Pancreas (tissue), 10 donors: ENCODE measurements at places on chromosomes 16 and 17.

DNA sequence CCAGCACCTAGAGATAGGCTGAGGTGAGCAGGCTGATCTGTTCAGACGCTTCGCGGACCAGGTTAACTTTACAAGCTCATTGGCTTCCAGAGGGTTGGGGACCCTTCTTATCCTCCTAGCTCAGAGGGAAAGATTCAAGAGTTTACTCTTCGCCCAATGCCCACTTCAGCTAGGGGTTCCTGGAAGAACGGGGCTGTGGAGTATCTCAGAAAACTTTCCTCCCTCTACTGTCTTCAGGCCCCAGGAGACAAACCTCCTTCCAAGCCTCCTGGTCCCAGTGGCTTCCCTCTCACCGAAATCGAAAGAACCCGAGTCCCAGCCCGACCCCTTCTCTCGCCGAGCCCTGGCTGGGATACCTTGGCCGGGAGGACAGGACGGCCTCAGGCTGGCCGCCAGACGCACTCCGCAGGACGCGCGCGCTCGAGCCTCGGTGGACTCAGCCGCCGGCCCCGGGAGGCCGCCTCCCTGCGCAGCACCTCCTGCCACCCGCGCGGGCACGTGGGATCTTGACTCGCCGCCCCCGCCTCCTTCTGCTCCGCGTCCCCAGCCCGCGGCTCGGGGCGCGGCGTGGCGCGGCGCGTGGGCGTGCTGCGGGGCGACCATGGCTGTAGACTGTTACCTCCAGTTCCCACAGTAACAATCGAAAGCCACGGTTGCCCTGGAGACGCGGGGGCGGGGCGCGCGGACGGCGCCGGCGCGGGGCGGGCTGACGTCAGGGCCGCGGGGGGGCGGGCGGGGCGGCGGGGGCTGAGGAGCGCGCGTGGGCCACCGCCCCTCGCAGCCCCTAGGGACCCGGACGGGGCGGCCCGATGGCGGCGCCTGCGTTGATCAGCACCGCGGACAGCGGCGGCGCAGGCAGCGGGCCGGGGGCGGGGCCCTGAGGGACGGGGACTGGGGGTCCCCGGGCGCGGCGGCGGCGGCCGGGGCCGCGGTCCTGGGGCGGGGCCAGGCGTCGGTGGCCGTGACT is 5.3 kb upstream of the HIC1 start:
- H3K4me3 ChIP-seq = peak overlapping the region; percentile 85
- no peak overlapping the region for H3K27ac ChIP-seq

DNA sequence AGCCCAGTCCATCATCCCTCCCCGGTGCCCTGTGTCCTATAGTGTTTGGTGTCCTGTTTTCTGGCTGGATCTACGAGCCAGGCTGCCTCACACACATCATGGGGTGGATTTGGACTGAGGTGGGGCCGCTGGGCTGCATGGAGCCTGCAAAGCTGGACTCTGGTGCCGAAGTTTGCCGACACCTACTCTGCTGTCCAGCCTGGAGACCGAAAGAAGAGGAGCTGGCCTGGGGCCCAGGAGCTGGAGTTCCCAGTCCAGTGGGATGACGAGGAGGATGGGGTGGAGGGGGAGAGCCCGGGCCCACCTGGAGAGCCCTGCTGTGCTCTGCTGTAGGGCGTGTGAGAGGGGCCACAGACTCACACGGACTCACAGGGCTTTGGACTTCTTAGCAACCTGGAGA is 40.3 kb upstream of the ENPP7 start:
- no peak overlapping the region for H3K27ac ChIP-seq
- no peak overlapping the region for H3K4me3 ChIP-seq
- H3K27me3 ChIP-seq = no peaks in the 10 kb centered on the region
- H3K36me3 ChIP-seq = no peaks in the 10 kb centered on the region
- H3K4me1 ChIP-seq = no peaks in the 10 kb centered on the region

DNA sequence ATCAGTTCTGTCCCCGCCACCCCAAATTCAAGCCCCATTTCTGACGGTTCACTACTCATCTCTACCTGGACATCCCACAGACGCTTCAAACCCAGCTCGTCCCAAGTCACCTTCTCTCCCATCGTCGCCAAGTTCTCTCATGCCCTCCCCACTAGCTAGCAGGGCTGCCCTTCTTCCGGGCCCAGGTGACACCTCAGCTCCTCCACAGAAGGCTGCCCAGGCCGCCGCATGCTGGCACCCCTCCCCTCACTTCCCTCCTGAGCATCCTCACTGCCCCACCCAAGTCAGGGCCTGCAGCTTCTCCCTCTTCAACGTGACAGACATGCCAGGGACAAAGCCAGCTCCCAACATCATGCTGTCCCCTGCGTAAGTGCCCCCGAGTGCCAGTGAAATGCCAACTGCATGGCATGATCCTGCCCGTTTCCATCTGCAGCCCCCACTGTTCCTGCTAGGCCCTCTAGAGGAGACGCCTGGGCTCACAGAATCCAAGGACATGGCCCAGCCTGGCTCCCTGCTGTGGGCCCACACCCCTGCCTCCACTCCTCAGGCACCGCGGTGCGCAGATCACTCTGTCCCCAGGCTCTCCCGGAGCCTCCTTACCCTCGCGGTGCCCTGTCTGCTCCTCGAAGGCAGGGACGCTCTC is 5.9 kb downstream of the CYB561 start:
- no peaks in the 10 kb centered on the region for H3K27me3 ChIP-seq
- peaks cover 32% of the 10 kb centered on the region for H3K4me1 ChIP-seq
- DNase-seq = no peak
- H3K36me3 ChIP-seq = no peaks in the 10 kb centered on the region
- H3K4me3 ChIP-seq = no peak overlapping the region

DNA sequence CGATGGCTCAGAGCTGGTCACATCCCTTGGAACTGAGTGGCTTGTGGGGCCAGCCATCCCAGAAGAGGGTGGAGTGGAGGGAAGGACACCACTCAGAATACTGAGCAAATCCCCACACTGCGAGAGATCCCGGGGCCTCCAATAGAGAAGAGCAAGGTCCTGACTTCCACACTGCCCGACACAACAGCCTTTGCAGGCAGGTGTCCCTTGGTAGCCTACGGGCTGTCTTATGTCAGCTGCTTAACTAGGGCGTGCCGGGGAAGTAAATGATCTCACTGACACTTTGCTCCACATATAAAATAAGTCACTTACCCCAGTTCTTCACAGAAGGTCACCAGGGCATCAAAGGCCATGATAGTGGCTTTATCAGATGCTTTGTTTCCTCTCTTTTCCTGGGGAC is 16.1 kb downstream of the RECQL5 start:
- no peak for DNase-seq
- H3K36me3 ChIP-seq = peaks cover 7% of the 10 kb centered on the region
- H3K4me3 ChIP-seq = no peak overlapping the region
- H3K4me1 ChIP-seq = peaks cover under 1% of the 10 kb centered on the region

DNA sequence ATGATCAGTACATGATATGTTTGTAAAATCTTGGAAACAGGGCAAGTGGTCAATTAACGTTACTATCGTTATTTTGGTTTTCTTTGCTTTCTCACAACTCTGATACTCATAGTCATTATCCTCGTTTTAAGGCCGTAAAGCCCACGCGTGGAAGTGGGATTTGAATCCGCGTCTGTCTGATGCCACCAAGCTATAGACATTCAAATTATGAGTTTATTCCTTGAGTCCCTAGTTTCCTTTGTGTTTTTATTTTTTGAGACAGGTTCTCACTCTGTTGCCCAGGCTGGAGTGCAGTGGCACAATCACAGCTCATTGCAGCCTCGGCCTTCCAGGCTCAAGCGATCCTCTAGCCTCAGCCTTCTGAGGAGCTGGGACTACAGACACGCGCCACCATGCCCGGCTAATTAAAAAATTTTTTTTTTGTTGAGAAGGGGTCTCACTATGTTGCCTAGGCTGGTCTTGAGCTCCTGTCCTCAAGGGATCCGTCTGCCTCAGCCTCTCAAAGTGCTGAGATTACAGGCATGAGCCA is 1.0 kb downstream of the DCTN5 start:
- peaks cover 7% of the 10 kb centered on the region for H3K4me1 ChIP-seq
